Fibroblast of skin of abdomen (primary cell): ENCODE measurements at places on chromosomes 2 and 18.
A peak's percentile ranks its signal among the peaks of the same experiment; 100 is the strongest.

- DNase-seq, result no peak
Measured at GRCh38 chr18:12774982-12775381, 72.1 kb downstream of the PSMG2 start.

GRCh38 chr18:46466234-46467160, 190.5 kb downstream of the LOXHD1 start:
- peak; percentile 43 for DNase-seq

- DNase-seq, result no peak
Measured at GRCh38 chr2:105861200-105861599, 116.5 kb downstream of the NCK2 start.

DNA sequence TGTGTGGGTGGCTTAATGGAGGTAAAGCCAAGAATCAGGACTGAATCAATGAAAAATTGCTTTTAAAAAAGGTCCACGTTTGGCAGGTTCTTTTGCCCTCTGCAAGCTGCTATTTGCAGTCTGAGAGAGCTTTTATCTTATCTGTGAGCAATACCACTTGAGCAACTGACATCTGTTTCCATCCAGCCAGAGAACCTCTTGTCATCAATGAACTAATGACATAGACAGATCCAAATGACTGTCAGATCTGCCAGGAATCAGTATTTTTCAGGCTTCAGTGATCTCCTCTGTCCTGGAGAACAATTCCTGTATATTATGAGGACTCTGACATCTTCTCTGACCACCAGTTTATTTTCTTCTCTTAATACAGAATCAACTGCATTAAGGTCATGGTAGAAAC, 608.1 kb downstream of the LRP1B start:
- DNase-seq, result no peak

GRCh38 chr18:53038608-53039007, 698.6 kb downstream of the DCC start:
- no peak for DNase-seq

- peak; percentile 32 for DNase-seq
Measured at GRCh38 chr18:58132595-58133261, 88.7 kb downstream of the NEDD4L start.

- no peak for DNase-seq
Measured at GRCh38 chr2:121888189-121888557, 132.7 kb downstream of the TSN start.

- no peak for DNase-seq
Measured at GRCh38 chr2:222804351-222804750, 56.5 kb upstream of the ACSL3 start.

DNA sequence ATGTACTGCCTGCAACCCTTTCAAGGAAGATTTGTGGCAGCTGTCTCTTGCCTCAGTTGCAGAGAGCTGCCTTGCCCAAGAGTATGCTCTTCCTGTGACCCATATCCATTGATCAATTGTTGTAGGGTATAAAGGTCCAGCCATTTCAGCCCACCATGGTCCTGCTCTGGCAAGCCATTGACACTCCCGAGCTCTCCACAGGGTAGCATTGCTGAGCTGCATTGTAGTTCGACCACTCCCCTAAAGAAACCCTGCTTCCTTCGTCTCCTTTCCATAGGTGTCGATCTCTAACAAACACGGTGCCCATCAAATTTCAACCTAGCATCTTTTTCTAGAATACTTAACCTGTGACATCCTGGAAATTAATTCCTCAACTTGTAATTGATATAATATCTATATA, 104.9 kb upstream of the NDUFV2 start:
- DNase-seq, result no peak

- DNase-seq, result no peak
Measured at GRCh38 chr2:23776021-23776420, 150.9 kb downstream of the ATAD2B start.

DNA sequence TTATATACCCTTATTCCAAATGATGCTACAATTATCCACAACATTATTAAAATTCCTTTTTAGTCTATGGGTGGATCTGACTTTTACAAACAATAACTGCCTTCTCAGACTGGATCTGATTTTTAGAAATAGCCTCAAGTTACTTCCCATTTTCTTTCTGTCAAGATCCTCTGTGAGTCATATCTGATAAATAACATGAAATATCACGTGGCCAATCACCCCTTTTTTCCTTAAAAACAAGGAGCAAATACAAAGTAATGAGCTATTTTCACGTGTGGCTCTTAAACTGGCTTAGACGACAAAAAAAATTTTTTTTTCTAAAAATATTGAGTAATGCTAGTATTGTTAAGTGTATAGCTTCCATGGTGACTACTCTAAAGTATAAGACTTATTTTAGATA, 6.7 kb downstream of the PELI1 start:
- no peak for DNase-seq

- no peak for DNase-seq
Measured at GRCh38 chr2:215361211-215361875, 49.5 kb downstream of the ATIC start.

DNA sequence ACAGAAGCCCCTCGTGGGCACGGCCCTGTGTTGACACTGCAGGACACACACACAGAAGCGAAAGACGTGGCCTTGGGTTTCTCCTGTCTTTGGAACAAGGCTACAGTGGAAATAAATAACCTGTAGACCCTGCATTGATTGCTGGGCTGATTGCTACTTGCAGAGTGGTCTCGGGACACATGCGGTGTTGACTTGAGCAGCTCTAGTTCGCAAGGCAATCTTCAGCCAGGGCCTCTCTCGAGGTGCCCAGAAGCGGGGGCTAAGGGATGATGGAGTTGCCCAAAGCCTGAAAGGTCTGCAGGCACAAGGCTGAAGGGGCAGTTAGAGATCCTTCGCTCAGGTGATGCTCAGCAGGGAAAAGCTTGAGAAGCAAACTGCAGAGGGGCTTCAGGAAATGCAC, 180.3 kb downstream of the SEPTIN10 start:
- no peak for DNase-seq

- peak; percentile 46 for DNase-seq
Measured at GRCh38 chr2:45329045-45329677, 281.9 kb downstream of the SRBD1 start.

- DNase-seq, result no peak
Measured at GRCh38 chr2:29811378-29811777, 110.0 kb downstream of the ALK start.

DNA sequence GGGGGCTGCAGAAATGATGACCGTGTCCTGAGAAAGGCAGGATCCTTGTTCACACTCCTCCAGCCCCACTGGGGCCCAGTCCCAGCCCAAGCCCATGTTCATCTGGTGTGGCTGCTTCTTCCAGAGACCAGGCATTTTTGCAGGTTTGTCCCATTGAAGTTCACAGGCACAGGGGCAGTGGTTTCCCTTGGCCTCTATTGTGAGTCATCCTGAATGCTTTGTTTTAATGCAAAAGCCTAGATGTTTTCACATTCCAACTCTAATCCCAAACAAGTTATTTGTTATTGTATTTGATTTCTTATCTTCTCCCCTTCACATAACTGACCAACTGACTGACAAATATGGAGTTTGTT, 426.4 kb upstream of the ID2 start:
- peak; percentile 16 for DNase-seq

- no peak for DNase-seq
Measured at GRCh38 chr18:9049495-9049809, 53.0 kb upstream of the NDUFV2 start.

- DNase-seq, result no peak
Measured at GRCh38 chr18:51953521-51953920, 386.5 kb upstream of the DCC start.

DNA sequence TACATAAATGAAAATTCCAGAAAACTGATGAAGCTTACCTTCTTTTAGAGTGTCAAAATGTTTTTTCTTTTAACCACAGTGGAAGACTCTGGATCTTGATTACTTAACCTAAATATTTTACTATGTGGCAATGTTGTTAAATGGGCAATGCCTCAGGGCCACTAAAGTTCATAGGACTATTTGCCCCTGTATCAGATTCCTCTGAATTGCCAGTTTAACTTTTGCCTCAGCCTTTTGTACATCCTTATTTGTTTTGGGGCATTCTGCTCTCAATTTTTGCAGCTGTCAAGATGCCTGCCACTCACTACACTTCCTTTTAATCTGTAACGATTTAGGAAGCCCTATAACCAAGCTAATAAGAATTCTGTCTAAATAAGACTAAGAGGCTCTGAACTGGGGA, 31.7 kb upstream of the SERTAD2 start:
- peak; percentile 31 for DNase-seq

DNA sequence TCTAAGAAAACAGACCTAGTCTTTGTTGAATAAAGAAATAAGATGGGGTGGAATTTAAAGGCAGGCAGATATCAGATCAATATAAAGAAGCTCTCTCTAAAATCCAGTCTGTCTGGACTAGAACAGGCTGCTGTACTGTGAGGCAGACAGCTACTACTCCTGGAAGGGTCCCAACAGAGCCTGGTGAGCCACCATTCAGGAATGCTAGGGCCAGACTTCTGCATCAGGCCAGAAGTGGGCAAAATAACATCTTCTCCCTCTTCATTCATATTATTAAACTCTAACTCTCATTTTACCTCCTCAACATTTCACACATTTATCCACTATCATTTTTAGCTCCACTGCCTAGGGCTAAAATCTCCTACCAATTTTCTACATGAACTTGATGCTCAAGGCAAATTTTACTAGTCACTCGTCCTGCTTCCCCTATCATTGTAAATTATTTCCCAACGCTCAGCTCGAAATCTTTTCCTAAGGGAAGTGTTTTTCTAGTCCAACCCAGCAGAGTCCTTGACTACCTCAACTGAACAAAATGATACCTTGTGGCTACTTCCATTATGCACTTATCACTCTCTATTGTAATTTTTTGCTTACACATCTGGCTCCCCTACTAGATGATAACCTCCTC, 45.2 kb upstream of the GLS start:
- peak; percentile 94 for DNase-seq

DNA sequence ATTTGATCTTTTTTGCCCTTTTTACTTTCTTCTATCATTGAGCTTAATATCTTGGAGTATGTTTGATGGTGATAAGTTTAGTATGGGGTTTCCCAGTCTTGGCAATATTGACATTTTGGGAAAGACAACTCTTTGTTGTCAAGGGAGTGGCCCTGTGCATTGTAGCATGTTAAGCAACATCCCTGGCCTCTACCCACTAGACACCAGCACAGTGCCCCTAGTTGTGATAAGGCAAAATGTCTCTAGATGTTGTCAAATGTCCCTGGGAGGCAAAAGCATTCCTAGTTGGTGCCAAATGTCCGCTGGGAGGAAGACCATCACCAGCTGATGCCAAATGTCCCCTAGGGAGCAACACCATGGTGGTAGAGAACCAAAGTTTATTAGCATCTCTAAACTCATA, 28.2 kb downstream of the GULP1 start:
- no peak for DNase-seq

GRCh38 chr18:48167897-48168253, 237.4 kb upstream of the SMAD2 start:
- no peak for DNase-seq

DNA sequence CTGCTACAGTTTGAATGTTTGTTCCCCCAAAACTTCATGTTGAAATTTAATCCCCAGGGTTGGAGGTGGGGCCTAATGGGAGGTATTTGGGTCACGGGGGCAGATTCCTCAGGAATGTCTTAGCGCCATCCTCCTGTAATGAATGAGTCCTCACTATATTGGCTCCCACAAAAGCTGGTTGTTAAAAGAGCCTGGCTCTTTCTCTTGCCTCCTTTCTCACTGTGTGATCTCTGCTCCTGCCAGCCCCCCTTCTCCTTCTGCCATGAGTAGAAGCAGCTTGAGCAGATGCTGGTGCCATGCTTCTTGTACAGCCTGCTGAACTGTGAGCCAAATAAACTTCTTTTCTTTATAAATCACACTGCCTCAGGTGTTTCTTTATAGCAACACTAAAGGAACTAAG, 721.0 kb upstream of the PKDCC start:
- no peak for DNase-seq

DNA sequence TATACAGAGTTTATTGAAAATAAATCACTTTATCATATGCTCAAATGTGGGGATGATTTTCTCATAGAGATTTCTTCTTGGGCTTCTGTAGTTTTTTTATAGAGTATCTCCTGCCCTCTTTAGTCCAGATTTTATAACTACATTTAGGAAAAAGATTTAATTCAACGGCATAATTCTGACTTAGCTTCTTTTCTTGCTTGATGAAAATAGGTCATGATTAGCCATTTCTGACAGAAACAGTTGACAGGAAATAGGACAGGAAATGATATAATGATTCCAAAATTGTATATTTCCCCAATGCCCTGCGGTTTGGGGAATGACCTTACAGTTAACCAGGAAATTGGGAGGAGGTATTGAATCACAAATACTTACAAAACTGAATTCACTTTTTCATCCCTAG, 1531.9 kb upstream of the ACVR2A start:
- peak; percentile 38 for DNase-seq

GRCh38 chr2:23293063-23293462, 91.9 kb upstream of the KLHL29 start:
- peak; percentile 39 for DNase-seq

GRCh38 chr18:59276047-59276446, 2.8 kb upstream of the RAX start:
- DNase-seq, result no peak

GRCh38 chr2:113795405-113795920, 39.0 kb upstream of the SLC35F5 start:
- DNase-seq, result no peak

DNA sequence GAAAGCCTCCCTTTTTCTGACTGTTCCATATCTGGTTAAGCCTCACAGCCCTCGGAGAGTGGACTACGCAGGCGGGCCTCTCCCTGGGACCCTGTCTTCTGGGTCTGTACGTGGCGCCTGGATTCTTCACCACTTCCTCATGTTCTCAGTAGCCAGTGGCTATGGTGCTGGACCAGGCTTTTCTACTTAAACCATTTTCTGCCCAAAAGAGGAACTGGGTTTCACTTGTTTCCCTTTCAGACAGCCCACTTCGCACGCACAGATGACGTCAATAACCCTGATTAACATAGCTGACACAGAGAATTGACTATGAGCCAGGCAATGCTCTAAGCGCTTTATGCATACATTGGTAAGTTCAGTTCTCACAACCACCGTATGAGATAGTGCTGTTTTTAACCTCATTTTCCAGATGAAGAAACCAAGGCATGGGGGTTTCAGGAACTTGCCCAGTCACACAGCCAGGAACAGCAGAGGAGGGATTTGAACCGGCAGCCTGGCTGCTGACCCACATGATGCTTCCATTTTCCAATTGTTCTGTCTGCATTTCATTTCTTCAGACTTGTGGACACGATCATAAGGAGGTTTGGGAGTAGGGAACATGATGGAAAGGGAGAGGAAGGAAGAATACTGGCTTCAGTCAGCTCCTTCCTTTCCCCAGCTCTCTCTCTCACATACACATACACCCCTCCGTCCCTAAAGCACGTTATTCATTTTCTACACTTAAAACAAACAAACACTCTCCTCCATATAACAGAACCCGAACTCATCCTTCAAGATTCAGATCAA, 41.7 kb downstream of the MYOM1 start:
- DNase-seq, result peak; percentile 13
